ENCODE measurements at places on chromosomes 2 and 18.
A peak's percentile ranks its signal among the peaks of the same experiment; 100 is the strongest.

DNA sequence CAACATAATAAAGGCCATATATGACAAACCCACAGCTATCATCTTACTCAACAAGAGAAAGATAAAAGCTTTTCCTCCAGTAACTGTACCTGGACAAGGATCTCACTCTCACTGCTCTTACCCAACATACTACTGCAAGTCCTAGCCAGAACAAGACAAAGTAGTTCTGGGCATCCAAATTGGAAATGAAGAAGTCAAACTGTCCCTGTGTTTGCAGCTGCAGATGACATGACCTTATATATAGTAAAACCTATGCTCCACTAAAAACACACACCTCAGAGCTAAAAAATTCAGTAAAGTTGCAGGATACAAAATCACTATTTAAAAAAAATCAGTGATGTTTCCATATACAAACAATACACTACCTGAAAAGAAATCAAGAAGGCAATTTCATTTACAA lies 32.2 kb downstream of the USP34 start:
- DNase-seq = no peak

GRCh38 chr18:76174451-76174850 lies 320.6 kb downstream of the ZNF516 start:
- DNase-seq = no peak

- no peak for DNase-seq
Measured at GRCh38 chr2:196535742-196536141, 103.8 kb upstream of the CCDC150 start.

GRCh38 chr2:39516347-39517101 lies 79.4 kb upstream of the MAP4K3 start:
- DNase-seq = no peak

DNA sequence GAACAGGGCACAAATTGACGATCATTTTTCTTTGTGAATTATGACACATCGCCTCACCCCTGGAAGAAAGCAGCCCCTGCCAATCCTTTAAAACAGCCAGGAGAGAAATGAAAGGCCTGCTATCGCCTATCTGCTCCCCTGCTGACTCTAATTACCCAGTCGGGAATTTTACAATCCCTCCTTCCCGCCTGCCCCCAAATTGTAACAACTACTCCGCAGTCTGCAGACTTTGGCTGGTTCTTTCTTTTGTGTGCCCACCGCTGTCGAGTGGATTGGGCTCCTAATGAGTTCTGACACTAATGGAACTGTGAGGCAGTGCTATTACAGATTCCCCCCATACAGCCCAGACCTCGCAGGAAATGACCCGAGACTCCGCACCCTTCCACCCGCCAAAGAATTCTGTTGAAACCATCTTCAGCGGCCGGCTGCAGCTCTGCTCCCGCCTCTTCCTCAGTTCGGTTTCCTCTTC lies 281.2 kb upstream of the PARD3B start:
- DNase-seq = no peak

DNA sequence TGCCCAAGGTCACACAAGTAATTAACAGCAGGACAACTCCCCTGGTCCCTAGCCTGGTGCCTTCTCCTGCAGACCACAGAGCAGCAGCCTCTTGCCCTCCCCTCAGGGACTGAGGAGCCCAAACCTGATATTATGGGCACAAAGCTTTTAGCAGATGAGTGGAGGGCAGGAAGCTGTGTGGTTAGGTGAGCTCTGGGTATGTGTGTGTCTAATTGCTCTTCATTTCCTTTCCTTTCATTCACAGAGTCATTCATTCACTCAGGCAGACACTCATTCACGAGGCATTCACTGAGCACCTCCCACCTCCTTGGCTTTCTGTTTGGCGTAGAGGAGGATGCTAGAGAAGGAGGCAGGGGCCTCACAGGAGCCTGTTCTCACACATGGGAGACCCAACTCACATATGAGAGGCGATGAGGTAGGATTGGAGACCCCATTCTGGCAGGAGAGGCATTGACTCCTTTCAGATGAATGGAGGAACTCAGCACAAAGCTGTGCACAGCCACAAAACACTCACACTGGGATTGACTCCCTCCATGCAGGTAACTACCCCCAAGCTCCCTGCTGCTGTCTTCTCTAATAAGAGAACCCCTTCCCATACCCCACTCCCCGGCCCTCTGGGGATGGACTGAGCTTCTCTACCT lies 306.8 kb upstream of the SKOR2 start:
- no peak for DNase-seq

DNA sequence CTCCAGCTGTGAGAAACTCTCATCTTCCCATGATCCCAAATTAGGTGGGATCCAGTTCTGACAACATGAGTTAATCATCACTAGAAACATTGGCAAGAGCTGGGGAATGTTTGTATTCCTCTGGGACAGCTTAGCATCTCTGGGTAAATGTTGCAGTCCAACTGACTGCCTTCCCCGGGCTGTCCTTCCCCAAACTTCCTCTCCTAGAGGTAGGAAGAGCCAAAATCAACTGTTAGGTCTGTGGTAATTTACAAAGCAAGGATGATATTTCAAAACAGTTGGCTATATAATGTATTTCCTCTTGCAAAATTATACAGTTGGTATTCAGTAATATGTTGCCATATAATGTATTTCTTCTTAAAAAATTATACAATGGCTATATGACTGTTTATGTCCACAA lies 148.5 kb downstream of the MGAT5 start:
- DNase-seq = no peak

DNA sequence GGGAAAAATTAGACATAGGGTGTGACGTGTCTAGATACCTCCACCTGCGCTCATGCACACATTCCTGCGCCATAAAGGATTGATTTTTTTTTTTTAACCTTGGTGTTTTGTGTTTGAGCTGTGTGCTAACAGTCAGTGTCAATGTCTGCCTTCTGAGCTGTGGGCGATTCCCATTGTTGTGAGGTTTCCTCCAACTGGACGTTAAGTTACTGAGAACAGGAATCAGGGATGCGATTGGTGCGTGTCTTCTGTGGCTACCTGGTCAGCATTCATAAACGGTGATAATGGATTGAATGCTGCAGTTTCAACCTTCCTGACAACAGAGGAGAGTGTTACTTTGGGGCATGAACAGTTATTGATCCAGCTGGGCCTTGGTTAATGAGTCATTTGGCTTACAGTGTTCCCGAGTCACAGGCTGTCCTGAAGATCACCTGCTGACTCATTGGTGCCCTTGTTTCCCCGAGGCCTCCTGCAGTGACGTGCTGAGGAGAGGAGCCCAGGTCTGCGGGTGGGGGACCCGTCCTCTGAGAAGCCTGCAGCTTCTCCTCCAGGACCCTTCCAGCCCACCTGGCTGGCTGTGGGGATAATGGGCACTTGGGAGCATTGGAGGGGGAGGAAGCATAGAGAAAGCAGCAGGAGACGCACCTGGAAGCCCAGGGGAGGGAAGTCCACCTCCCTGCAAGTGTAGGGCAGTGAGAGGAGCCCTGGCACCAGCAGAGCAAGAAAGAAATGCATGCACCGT lies 25.8 kb upstream of the CABYR start:
- peak; percentile 32 for DNase-seq

GRCh38 chr2:232174662-232175061 lies 203.9 kb upstream of the ALPP start:
- DNase-seq = no peak

GRCh38 chr2:134539981-134540380 lies 178.8 kb downstream of the TMEM163 start:
- DNase-seq = peak; percentile 53

DNA sequence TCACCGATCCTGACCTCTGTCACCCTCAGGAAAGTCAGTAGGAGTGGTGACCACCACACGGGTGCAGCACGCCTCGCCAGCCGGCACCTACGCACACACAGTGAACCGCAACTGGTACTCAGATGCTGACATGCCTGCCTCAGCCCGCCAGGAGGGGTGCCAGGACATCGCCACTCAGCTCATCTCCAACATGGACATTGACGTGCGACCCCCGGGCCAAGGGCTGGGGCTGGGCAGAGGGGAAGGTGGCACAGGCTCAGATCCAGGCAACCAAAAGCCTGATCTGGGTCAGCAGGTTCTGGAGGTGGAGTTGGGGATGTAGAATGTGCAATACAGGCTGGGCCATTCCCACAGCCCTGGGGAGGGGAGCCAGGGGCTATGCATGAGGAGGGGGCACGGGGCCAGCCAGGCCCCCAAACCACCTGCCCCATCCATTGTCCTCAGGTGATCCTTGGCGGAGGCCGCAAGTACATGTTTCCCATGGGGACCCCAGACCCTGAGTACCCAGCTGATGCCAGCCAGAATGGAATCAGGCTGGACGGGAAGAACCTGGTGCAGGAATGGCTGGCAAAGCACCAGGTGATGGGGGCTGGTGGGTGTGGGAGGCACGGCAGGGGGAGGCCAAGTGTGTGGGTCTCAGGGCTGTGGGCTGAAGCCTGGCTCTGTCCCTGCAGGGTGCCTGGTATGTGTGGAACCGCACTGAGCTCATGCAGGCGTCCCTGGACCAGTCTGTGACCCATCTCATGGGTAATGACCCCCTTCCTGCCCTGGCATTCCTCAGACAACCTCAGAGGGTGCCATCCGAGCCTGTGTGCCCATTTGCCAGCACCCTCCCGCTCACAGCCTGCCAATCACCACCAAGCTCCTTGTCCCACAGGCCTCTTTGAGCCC lies 1.4 kb downstream of the ALPI start:
- no peak for DNase-seq

- no peak for DNase-seq
Measured at GRCh38 chr18:36503477-36503876, 206.0 kb downstream of the FHOD3 start.

GRCh38 chr2:62432407-62432806 lies 73.6 kb downstream of the TMEM17 start:
- no peak for DNase-seq

- DNase-seq = no peak
Measured at GRCh38 chr2:231177156-231178025, 21.0 kb upstream of the ARMC9 start.

GRCh38 chr2:136801661-136802060 lies 36.3 kb downstream of the THSD7B start:
- no peak for DNase-seq

- no peak for DNase-seq
Measured at GRCh38 chr2:156087875-156088274, 244.6 kb downstream of the NR4A2 start.

- DNase-seq = no peak
Measured at GRCh38 chr2:143422681-143423080, 293.5 kb downstream of the ARHGAP15 start.

GRCh38 chr2:2812117-2812516 lies 481.0 kb upstream of the MYT1L start:
- DNase-seq = no peak

DNA sequence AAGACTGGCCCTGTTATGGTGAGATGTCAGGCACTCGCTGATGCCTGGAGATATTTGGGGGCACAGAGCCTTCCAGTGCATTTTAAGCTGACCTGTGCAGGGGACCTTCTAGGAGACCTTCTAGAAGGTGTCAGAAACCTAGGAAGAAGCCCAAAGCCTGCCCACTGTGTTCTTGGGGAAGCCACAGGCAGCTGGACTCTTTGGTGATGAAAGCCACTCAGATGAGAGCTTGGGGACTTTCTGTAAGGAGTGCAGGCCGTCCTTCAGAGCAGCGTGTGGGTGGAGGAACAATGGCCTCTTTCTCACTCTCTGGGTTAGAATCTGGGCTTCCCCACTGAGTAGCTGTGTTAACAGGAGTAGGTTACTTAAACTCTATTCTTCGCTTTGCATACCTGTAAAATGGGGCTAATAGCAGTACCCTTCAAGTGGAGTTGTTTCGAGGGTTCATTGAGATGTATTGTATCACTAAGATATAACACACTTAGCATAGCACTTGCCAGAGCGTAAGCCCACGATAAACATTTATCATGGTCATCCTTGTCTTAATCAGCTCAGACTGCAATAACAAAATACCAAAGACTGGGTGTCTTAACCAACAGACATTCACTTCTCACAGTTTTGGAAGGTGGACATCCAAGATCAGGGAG lies 322.3 kb upstream of the EPAS1 start:
- no peak for DNase-seq

GRCh38 chr18:23992089-23992940 lies 22.2 kb upstream of the TTC39C start:
- DNase-seq = no peak

GRCh38 chr2:69918401-69918800 lies 3.5 kb downstream of the MXD1 start:
- no peak for DNase-seq

DNA sequence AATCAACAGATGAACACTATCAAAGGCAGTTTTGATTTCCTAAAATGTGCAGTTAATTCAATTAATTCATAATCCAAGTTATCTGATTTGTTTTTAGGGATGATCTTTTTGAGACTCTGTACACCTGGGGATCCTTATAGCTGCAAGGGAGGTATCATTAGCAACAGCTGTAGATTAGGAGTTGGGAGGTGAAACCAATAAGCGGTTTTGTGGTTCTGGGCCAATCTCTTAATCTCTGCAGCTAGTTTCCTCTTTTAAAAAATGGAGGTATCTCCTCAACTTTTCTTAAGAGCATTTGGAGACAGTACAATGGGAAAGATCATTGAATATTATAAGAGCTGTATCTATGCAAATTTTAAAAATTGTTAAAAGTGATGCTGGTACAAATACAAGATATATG lies 126.0 kb downstream of the MC4R start:
- DNase-seq = no peak

GRCh38 chr2:120486441-120486840 lies 140.5 kb downstream of the INHBB start:
- no peak for DNase-seq

DNA sequence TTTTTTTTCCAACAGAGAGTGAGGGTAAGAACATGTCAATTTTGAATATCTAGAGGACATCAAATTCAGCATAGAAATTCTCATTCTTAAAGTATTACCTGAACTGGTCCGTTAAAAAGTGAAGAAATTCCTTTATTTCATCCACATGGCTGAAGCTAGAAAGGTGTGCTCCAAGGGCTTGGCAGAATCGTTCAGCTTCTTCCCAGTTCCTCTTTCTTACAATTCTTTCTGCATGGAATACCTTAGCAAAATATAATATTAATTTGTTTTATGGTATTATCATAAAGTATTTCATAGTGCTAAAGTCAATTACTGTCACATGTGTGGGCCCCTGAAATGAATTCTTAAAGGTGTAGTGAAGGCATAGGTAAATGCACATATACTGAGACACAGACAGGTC lies 74.3 kb upstream of the CD302 start:
- no peak for DNase-seq

GRCh38 chr2:66364495-66365333 lies 70.2 kb upstream of the MEIS1 start:
- no peak for DNase-seq

GRCh38 chr18:69897397-69898108 lies 50.1 kb downstream of the CD226 start:
- DNase-seq = no peak

Data from SHP77 (cell line).